G401 (cell line): ENCODE measurements at places on chromosomes 7 and 10. TPM values are rescaled to one million over a fixed set of nuclear protein-coding genes. Genes with fewer than 3 reads are reported as not detected.

FKBP9 gene
- 87.3 and 89.2 TPM in 2 replicates for total RNA-seq

TMEM176A gene
- total RNA-seq: not detected in 2 replicates

LRIT1 gene
- not detected in 2 replicates for total RNA-seq

SEMA3E gene
- total RNA-seq: 0.47 and 1.2 TPM in 2 replicates

NPC1L1 gene
- total RNA-seq: not detected in 2 replicates

GRCh38 chr10:323651-324293, 188.5 kb downstream of the ZMYND11 start:
- no peak for DNase-seq

- DNase-seq: no peak
Observed at GRCh38 chr7:491958-492713, 27.5 kb downstream of the PDGFA start.

DNA sequence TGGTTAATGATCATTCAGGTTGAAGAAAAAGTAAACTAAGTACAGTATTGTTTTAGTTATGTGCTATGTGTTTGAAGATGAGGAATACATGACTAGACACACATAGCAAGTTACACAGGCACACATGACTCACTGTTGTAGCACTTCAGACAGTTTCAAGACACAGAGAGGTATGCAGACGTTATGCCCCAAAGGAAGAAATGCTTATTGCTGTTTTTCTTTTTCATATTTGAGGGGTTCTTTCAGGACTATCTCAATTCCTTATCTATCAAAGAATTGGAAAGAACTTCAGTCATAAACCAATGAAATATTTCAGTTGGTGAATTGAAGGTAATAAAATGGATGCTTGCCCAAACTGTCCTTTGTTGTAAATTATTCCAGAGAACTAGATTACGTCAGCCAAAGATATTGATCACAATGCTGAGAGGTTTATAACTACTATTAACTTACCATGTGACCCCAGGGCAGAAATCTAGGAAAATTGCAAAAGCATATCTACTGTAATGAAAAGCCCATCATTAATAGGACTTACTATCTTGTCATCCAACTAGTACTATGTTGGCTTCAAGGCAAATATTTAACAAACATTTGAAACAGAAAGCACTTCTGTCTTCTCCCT, 61.2 kb upstream of the CAPZA2 start:
- DNase-seq: no peak

DNA sequence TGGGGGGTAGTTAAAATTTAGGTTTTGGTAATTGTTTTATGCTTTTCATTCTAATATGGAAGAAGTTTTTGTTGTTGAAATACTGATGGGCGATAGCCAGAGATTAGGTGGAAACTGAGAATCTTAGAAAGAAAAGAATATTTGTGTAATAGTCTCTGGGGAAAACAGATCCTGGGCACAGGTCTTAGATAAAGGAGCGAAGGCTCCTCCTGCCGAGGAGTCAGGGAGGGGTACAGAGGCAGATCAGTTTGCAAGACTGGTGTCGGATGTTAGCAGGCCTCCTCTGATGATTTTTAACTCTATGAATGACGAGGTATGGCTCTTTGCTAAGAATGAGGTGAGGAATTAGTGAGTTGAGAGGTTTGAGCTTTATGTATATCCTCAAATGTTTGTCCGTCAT, 339.7 kb downstream of the HGF start:
- DNase-seq: no peak

DNA sequence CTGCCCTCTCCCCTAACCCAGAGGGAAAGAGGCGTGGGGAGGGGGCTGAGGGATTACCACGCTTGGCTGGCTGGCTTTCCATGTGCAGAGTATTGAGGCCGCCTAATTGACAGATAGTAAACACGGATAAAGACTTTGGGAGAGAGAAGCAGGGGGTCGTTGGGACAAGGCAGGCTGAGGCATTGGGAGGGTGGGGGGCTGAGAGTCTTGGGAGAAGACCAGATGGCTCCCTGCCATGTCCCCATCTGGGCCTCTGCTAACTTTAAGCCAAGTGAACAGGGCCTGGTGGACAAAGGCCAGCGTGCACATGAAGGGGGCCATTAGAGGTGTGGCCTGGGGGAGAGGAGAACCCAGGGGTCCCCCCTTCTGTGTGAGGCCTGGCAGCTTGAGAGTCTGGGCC, 55.4 kb upstream of the MXI1 start:
- no peak for DNase-seq

GRCh38 chr7:52257890-52258289, 777.5 kb upstream of the POM121L12 start:
- no peak for DNase-seq
